Stimulated activated CD8-positive, alpha-beta memory T cell treated with anti-CD3 and anti-CD28 coated beads, Interleukin-4, amount 100 ng/mL, for 4 hours (primary cell): ENCODE measurements at places on chromosomes 5 and 9.

DNA sequence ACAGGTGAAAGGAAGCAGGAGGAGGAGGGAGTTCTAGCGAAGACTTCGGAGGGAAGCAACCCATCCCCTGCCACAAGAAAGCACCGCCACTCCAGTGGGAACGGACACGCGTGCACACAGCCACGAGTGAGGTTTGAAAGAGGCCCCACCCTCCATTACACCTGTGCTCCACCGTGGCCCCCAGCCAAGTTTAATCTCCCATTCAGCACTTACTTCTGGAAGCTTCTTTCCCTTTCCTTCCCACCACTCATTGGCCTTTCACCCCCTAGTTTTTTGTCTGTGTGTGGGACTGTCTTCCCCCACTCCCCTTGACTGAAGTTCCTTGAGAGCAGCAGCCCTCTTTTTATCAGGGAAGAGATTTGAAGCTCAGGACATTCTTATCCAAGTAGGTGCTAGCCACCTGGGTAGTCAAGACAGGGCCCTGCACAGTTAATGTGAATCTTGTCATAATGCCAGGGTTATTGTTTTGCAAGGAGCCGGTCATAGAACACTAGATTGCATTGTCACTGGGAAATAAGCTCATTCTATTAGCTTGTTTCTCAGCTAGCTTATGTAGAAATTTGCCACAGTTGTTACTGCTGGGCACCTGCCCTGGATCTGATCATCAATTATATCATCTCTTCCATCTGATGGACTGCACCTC lies 256.0 kb downstream of the DOCK8 start:
- no peak for DNase-seq

DNA sequence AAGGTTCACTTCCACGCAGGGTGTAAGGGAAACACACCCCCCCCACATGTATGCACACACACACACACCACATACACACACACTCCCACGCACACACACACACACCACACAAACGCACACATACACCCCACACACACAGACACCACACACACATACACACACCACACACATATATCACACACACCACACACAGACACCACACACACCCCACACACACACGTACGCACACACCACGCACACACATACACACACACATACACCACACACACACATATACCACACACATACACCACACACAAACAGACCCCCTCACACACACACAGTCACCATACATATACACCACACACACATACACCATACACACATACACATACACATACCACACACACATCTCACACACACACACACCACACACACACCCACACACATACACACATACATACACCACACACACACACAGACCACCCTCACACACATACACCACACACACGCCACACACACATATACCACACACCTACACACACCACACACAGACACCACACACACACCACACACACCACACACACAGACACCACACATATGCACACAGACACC lies 44.3 kb upstream of the NEURL1B start:
- no peak for DNase-seq

GRCh38 chr9:16370647-16371046 lies 499.8 kb downstream of the BNC2 start:
- no peak for DNase-seq

GRCh38 chr5:117454716-117455212 lies 880.1 kb upstream of the SEMA6A start:
- no peak for DNase-seq

DNA sequence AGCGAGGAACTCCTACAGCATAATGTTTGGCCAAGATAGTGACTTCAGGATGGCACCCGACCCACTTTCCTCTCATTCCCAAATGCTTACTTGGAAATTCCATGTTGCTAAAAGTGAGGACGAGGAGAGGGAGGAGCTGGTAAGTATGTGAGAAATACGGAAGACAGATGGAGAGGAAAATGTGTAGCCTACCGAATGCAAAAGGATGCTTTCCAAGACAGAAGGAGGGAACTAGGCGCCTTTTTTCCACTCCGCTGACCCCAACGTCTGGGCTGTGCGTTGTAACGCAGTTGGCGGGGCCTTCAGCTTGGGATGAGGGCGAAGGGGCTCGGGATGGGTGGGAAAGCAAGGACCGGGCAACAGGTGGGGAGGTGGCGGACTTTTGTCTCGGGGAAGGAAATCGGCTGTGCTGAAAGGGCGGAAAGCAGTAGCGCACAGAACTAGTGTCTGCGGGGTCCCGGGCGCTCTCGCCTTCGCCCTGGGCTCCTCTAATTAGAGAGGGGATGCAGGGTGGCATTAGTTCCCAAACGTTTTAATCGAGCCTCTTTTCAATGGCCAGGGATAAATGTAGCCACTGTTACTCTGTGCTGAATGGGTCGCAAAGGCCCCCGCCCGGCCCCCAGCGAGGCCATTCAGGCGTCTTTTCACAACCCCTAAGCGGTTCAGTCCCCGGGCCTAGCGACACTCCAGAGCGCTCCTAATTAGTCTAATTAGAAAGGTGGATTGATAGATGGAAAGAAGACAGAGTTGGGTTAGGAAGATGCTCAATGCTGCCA lies 12.6 kb downstream of the FOXD1 start:
- no peak for DNase-seq

GRCh38 chr5:173709145-173709544 lies 92.7 kb upstream of the BOD1 start:
- no peak for DNase-seq

DNA sequence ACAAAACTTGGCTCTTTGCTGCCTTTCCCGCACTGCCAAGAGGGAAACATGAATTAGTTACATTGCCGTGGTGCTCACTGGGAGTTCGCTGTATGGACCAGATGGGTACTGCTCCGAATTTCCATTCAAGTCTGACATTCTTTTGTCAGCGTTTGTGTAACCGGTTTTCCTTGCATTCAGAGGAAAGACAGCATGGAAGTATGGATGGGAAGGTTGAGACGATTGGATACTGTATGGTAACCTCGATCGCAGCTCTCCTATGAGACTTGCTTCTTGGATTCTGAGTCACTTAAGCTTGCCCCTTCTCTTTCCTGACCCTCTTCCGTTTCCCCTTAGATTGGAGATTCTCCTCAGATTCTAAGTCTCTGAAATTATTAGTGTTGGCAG lies 625 bp upstream of the UBLCP1 start:
- no peak for DNase-seq

DNA sequence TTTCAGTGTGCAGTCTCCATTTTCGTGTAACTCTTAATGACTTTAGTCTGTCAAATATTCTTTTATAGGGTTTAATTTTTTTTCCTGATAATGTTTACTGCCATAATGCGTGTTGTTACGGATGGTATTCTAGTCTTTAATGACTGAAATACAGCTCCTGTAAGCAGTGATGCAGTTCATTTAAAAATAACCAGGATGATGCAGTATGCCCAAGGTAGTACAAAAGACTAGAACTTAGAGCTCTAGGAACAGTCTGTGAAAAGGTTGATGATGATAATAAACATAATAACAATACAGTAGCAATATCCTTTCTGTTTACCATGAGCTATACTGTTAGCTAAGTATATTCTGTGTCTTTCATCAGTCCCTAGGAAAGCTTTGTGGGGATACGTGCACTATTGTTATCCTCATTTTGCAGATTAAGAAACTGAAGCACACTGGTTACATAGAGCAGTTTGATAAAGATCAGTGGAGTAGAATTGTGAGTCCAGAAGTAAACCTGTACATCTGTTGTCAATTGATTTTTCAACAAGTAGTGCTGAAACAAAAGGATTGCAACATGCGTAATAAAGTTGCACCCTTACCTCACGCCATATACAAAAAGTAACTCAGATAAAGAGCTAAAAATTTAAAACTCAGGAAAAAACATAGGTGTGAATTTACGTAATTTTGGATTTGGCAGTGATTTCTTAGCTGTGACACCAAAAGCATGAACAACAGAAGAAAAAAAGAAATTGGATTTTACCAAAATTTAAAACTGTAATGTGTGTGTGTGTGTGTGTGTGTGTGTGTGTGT lies 64.5 kb downstream of the MTREX start:
- no peak for DNase-seq

DNA sequence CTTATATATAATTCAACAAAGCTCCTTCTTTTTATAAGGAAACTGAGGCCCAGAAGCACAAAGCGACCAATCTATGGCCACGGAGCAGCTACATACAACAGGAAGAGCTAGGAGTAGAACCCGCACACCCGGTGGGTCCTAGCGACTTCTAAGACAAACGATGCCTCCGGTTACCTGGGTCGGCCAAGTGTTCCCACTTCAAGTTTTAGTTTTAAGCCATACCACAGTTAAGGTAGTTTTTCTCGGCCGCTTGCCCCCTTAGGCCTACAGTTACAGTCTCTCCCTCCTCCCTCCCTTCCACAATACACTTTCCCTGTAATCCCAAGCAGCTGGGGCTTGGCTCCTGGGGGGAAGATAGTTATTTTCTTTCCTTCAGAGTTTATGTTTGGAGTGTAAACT lies 533 bp downstream of the SREK1IP1 start:
- no peak for DNase-seq

GRCh38 chr5:95283022-95283615 lies 1.8 kb downstream of the MCTP1 start:
- no peak for DNase-seq

DNA sequence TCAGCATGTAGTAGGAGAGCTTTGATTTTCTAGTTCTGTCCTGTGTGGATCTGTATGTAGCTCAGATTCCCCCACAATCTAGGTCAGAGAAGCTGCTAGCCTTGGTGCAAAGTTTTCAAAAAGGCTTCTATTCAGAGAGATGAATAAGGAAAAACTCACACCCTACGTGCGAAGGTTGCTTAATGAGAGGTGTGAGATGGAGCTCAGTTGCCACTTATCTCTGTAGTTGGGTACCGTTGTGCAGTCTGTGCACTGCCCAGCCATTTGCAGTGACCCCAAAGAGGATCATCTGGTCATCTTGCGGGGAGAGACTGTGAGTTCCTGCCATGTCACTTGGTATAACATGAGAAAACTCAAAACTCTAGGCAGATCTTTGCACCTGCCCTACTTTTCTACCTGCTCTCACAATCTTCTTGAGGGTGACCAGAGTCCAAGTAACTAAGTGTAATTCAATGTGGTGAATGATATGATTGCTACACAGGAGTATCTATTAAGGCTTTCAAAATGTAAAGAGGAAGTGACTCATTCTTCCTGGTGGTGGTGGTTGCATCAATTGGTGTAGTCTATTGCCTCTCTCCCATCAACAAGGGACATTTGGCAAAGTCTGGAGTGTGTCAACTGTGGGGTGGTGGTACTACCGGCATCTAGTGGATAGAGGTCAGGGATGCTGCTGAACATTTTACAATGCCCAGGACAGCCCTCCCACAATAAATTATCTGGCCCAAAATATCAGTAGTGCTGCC lies 65.2 kb downstream of the TMC1 start:
- no peak for DNase-seq

GRCh38 chr9:35575478-35575877 lies 29.6 kb upstream of the TESK1 start:
- DNase-seq = no peak

- no peak for DNase-seq
Measured at GRCh38 chr9:6761306-6761705, 3.5 kb downstream of the KDM4C start.

DNA sequence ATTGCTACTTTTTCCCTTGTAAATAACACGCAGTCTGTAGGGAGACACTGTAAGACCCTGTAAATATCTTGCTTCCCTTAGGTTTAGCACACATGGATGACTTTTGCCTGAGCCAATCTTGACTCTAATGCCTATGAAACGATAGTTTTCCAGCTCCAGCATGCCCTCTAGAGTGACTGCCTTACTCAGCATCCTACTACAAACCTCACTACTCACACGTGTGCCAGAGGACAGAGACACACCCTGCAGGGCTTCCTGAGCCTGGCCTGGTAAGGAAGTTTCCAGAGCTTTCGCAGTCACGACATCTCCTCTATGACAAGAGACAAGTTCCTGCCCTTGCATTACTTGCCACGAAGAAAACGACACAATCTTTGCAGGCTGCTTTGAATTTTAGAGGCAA lies 138.1 kb downstream of the ATPSCKMT start:
- DNase-seq = no peak

GRCh38 chr5:54573812-54574489 lies 56.4 kb downstream of the SNX18 start:
- no peak for DNase-seq

DNA sequence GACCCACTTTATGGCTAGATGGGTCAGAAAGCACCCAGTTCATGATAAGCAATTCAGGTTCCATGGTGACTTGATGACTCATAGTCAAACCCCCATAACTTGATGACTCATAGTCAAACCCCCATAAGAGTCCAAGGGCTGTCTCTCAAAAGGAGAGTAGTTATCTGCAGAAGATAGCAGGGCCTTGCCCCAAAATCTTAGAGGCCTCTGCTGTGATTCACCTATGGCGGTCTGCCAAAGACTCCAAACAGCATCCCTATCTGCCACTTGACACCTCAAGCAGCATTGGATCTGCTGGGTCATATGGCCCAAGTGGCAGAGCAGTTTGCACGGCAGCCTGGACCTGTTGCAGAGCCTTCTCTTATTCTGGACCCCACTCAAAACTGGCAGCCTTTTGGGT lies 395.2 kb upstream of the KIF2A start:
- no peak for DNase-seq

DNA sequence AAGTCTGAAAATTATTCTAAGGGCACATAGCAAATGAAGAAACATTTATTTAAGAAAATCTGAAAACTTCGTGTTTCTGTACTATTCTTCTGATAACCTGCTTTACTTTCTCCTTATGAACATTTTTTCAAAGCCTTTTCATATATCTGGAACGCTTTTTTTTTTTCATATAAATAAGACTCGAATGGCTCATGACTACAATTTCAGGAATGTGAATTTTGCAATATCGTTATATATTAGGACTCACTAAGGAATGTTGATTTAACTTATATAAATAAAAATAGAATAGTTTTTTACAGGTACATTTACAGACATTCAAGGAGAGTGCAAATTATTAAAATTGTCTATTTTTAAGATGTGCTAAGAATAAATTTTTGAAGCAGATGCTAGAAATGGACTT lies 42.9 kb downstream of the GPBP1 start:
- no peak for DNase-seq
